ENCODE measurements at places on chromosomes 7 and 10.

DNA sequence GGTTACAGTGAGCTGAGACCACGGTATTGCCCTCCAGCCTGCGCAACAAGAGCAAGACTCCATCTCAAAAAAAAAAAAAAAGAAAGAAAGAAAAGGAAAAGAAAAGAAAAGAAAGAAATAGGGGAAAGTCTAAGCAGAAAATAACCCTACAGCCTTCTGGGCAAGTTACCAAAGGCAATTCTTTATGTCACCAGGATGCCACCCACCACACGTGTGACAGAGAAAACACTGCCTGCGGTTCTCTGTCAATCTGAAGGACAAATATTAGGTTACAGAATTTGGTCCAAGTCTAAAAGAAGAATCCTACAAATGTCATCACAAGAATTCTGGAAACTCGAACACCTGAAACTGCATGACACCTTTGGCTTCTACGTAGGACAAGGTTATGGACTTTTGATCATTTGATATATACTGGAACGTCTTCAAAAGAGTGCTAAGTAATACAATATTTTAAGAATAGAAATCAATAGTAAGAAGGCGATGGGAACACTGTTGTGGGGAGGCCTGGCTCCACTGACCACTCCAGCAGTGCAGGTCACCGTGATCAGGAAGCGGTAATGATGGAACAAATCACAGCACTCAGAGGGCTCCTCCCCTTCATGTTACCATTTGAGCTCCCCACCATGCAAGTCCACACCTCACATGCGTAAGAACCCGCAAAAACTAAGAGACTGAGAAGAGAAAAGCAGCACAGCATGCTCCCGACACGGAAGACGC, 75.8 kb downstream of the MAD1L1 start:
- no peak for DNase-seq

GRCh38 chr10:72593963-72594362, 31.9 kb downstream of the MICU1 start:
- DNase-seq: no peak

DNA sequence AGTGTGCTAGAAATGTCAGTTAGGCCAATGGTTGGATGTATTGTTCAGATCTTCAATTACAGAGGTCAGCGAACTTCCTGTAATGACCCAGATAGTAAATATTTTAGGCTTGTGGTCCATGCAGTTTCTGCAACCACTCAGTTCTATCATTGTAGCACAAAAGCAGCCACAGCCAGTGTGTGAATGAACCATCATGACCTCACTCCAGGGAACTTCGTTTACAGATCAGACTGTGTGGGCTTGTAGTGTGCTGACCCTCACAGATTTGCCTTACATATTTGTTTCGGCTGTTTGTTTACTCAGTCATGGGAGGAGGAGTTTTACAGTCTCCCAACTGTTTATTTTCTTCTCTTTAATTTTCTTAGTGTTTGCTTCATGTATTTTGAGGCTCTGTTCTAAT, 55.4 kb downstream of the LANCL2 start:
- DNase-seq: no peak

GRCh38 chr10:104322416-104322782, 15.9 kb downstream of the ITPRIP start:
- peak; percentile 87 for DNase-seq

DNA sequence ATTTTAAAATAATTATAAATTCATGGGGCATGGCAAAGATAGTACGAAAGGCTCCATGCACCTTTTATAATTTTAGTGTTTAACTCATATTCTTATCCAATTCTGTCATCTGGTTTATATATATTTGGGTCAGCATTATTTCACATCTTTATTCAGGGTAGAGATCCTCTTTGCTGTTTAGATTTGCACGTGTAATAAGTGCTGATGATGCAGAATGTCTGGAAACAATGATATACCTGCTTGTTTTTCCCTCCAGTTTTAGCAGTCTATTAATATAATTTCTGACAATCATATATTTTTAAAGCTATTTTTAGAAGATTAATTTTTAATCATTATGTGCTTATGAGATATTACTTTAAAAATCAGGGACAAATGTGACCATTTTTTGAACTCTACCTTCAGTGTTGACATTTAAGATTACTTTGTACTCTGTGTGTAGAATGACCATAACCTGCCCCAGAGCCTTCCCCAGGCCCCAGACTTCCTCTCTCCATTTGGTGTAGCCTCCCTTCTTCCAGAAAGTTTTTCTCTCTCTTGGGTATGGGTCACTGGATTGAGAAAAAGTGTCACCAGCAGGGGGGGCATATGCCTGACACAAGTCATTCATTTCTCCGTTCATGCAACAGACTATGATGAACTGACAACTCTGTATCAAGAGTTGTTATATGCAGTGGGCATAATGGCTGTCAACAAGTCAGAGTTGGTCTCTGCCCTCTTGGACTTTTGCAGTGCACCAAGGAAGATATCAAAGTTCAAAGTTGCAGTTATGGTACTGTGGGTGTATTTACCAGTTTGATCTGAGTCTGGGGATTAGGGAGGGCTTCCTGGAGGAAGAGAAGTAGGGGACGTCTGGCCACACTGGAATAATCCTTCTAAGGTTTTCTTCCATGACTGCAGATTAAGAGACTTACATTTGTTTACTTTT, 192.6 kb upstream of the CCDC6 start:
- no peak for DNase-seq

DNA sequence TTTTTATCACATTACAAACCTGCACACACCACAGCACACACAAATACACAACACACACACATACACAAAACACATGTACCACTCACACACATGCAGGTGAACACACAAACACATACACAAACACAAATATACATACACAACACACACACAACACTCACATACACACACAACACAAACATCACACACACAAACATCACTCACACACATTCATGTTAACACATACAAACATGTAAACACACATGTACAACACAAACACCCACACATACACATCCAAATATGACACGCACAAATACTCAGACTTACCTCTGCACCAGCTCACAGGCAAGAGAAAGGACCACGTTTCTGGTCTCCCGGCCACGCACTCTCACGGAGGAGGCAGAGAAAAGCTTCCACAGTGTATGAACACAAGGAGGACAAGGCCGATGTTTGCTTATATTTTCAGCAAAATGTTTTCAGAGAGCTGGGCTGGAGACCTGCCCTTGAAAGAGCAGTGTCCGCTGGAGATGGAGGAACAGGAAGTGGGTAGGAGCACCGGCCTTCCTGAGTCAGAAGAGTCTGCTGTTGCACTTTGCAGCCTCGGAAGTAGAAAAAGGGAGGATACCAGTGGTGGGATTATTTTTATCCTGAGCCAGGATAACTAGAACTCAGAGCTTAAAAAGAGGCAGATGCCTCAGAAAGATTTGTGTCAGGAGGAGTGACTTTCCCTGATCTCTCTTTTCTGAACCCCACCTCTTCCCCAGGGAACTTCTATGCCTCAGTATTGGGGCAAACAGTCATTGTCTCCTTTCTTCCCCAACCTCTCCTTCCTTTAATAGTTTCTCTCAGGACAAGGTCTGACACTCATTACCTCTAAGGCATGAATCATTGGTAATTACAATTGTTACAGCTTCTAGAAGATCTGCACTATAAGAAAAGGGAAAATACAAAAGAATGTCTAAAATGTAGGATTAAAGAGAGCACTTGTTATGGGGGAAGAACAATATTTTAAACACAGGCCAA, at the start of gene GIMAP6:
TSS of gene GIMAP6 (minus strand) at position 520 of the 999 bp plus-strand sequence. CDS start 2,243 bp downstream, outside the sequence.
- DNase-seq: no peak

GRCh38 chr10:15222511-15222910, 54.0 kb upstream of the NMT2 start:
- no peak for DNase-seq

DNA sequence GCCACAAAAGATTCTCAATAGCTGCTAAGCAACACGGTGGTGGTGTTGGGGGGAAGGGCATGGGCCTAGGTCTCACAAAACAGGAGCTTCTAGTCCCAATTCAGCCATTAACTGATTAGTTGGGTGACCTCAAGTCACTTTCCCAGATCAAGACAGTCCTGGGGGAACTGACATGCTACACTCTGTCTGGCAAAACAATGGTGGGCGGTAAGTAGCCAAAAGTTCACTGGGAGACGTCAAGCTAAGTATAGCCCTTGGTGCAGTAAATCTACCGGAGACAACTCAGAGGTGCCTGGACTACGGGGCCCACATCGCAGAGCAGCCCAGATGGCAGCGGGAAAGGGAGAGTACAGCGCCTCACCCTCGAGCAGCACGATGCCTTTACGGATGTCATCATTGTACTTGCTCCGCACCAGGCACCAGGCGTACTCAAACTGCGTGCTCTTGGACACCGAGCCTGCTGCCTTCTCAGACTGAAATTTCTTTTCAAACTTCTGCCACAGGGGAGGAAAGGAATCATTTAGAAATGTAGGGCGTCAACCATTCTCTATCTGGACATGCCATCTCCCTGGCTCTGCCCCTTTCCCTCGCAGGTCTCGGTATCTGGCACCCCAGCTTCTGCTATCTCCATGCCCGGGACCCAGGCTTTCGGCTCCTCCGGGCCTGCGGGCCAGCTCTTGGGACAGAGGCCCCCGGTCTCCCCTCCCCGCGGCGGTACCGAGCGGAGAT, 1.1 kb downstream of the FIS1 start:
- no peak for DNase-seq

- no peak for DNase-seq
These were observed 27.0 kb upstream of the SUN1 start for GRCh38 chr7:805261-805660.

DNA sequence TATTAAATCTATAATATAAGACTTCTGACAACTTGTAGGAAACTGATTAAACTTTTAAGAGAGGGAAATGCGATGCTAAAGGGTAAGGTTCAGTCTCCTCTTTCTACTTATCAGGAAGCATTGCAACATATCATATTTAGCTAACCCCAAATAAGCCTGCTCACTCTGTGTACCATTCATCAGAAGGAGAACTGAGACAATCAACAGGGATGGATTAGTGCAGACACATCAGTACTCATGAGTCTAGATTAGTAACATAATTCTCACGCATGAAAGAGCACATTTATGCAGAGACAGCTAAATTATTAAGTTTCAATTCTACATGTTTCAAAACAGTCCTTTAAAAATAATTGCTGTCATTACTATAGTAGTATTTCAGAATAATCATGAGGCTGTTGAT, 354.2 kb upstream of the ZWINT start:
- no peak for DNase-seq

GRCh38 chr7:127189074-127189473, 63.7 kb downstream of the GRM8 start:
- peak; percentile 34 for DNase-seq
